ENCODE measurements at places on chromosomes 4 and X.

DNA sequence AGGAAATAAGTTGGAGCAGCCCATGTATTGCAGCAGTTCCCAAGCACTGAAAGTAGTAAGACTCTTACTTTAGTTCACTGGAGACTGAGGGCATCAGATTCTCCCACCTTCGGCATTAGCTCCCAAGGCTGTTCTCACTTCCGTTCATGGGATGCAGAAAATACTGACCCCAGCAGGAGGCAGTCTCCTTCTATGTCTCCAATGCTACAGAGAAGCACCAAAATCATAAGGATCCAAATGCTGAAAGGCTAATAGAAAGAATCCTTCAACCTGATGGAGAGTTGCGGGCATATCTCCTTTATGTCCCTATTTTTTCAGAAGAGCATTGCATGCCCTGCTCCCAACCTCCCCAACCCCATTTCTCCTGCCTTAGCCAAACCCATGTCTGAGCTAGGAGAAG is 32.4 kb downstream of the ADH7 start:
- no peak for DNase-seq

- DNase-seq = peak; percentile 1
These were observed 29.8 kb upstream of the RELL1 start for GRCh38 chr4:37715889-37716402.

- DNase-seq = no peak
These were observed 28.5 kb downstream of the EMCN start for GRCh38 chr4:100489305-100489704.

DNA sequence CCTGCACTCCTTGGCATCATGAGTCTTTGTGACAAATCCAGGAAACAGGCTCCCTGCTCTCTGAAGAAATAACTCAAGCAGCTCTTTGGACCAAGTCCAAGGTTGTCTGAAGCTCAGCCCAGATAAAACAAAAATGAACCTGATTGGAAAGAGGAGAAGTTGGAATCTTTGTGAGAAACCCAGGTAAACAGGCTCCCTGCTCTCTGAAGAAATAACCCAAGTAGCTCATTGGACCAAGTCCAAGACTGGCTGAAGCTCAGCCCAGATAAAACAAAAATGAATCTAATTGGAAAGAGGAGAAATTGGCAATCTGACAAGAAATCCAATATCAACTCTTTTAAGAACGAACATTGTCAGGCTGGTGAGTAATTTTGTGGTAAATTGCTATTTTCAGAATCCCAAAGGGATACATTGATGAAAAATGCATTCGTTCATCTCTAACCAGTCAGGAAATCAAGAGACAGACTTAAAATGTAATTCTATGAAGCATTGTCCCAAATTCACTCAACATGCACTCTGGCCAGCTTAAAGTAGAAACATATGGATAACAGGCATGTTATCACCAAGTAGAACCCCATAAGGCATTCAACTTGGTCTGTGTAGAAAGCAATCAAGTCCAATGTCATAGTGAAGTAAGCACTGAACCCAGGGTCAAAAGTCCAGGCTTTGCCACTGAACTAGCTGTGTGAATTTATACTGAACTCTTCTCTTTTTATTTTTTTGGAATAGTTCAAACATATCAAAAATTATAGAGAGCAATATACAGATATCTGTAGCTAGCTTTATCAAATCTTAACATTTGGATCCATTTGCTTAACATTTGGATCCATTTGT is 16.8 kb upstream of the NFXL1 start:
- DNase-seq = no peak

- no peak for DNase-seq
These were observed 121.0 kb downstream of the SORCS2 start for GRCh38 chr4:7313347-7313811.

- DNase-seq = no peak
These were observed 567.0 kb upstream of the NR3C2 start for GRCh38 chr4:149009223-149009622.

DNA sequence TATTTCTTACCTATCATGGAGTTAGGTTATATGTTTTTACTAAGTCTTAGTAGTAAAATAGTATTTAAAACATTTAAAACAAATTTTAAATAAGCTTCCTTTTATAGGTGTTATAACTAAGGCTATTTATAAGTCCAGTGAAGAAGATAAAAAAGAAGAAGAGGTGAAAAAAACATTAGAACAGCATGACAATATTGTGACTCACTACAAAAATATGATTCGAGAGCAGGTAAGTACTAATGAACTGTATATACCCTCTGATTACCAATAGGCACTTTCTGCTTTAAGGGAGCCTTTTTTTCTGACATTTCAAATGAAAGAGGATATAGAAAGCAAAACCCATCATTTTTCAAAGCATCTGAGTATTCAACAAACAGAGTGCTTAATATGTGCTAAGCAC is 76.6 kb downstream of the USO1 start:
- no peak for DNase-seq

- DNase-seq = no peak
These were observed 56.7 kb downstream of the FAM114A1 start for GRCh38 chr4:38924353-38924752.

DNA sequence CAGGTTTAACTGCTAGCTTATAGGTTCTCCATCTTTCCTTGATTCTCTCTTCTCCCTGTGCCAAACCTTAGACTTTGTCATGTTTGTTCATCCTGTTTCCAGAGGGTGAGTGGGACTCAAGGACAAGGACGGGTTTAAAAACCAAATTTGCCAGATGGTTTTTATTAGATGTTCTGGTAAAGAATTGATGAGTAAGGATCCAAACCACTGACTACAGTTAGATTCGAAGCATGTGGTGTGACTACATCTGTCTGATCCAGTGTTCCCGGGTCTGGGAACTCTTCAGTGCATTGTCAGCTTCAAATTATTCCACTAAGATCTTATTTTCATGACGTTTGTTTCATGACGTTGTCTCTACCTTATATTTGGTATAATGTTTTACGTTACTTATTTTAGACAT is 37.5 kb downstream of the MTMR1 start:
- no peak for DNase-seq

- DNase-seq = no peak
These were observed 84.6 kb upstream of the TRIM2 start for GRCh38 chr4:153119626-153120025.

DNA sequence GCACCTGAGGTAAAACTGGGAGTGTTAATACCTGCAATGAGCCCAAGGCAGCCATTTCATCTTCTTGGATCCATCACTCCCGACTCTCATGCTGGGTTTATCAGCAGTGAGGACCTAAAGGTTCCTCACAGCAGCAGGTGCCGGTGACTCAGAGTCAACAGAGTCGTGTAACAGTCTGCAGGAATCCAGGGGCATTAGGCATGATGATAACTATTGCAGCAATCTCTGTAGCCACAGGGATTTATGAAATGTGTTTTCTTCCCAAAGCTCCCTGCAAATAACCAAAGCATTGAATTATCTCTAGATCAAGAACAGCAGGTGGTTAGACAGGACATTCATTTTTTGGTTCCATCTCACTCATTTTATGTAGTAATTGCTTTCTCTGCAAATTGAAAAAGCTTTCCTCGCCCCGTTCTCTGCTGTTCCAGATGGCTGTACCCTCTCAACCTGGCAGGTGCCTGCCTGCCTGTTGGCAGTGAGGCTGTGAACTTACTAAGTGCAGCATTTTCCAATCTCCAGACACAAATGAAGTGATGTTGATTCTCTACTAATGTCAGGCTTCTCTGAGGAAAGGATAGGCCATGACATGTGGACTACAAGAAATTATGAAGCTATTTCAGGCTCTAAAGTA is 48.1 kb upstream of the TSPAN7 start:
- no peak for DNase-seq

GRCh38 chr4:168380290-168380689 is 61.7 kb upstream of the DDX60 start:
- DNase-seq = no peak

DNA sequence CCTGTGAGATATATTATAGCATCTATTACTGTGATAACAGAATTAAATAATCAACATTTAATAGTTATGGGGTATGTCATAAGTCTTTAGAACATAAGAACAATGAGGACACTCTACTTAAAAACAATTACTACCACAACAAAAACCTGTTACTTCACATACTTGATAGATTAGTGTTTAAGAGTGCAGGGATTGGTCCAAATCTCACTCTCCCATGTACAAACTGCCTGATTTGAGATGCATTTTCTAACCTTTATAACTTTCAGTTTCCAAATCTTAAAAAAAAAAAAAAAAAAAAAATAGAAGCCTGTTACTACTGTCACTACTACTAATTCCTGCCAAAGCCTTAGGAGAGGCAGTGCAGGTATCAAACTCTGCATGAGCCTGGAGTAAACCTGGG is 5.6 kb downstream of the PCDH18 start:
- DNase-seq = no peak

- no peak for DNase-seq
These were observed 25.4 kb upstream of the SLAIN2 start for GRCh38 chr4:48315728-48316630.

DNA sequence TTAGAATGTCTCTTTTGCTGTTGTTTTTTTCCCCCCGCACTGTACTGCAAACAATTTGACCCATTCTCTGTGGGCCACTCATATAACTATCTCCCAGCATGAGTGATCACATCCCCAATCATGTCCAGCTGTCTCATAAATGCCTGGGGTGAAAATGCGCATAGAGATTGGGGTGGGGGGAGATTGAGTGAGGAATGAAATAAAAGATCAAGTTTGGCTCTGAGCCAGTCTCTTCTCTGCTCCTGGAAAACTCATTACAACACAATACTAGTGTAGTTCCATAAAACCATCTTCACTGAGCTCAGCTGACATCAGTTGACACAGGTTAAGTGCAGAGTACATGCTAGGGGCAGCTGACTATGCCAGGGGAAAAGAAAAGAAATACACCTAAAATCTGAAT is 96.9 kb downstream of the EGF start:
- DNase-seq = no peak

GRCh38 chr4:54779036-54779435 is 121.3 kb downstream of the KIT start:
- DNase-seq = no peak

DNA sequence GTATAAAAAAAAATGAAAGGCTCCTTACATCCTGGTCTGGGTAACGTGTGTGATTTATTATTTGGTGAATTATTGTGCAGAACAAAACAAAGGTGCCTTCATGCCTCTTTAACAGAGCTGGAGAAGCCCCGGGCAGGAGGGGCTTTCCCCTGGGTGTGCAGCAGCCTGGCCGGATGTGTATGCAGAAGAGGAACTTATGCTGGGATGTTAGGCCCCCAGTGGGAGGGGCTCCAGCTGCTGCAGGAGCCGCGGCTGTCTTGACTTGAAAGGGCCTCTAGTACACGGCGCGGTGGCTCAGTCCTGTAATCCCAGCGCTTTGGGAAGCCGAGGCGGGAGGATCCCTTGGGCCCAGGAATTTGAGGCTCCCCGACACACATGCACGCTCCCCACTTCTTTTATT is 16.0 kb downstream of the CCNQ start:
- DNase-seq = peak; percentile 45

DNA sequence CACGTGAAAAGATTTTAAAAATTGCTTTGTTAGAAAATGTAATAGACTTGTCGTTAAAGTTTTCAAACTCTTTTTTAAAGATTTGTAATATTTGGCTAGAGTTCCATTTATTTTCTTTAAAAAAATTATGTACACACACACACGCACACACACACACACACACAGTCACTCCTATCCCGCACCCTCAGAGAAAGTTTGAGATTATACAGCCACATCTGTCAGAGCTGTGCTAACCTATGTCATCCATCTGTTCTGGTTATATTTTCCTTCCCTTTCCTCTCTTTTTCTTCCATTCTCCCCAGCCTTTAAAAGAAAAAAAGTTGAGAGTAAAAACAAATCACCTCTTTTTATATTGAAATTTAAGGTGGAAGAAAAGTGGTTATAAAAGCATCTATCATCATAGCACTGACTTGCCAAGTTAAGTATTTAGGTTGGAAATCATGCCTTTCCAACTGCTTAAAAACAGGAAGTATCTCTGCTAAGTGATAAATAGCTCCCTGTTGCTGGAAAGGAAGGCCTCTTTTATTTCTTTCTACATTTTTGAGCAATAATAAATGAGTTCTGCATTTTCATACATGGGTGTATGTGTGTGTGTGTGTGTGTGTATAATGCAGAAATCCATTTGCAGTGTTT is 163.3 kb upstream of the SPRY1 start:
- DNase-seq = no peak

GRCh38 chr4:15562623-15563022 is 92.5 kb downstream of the FBXL5 start:
- no peak for DNase-seq

DNA sequence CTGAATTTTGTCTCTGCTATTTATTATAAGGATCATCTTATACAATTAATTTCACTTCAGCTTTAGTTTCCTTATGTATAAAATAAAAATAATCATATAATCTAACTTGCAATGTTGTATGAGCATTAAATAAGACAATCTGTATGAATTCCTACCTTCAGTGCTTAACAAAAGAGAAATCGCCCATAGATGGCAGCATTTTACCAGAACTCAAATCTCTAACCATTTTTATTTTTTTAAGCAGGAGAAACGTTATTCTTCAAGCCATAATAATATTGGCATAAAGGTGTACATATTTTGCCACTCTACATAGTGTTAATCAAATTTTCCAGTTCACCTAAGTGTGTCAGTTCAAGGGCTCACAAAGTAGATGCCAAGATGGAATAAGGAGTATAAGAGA is 78.8 kb downstream of the TMEM47 start:
- no peak for DNase-seq

DNA sequence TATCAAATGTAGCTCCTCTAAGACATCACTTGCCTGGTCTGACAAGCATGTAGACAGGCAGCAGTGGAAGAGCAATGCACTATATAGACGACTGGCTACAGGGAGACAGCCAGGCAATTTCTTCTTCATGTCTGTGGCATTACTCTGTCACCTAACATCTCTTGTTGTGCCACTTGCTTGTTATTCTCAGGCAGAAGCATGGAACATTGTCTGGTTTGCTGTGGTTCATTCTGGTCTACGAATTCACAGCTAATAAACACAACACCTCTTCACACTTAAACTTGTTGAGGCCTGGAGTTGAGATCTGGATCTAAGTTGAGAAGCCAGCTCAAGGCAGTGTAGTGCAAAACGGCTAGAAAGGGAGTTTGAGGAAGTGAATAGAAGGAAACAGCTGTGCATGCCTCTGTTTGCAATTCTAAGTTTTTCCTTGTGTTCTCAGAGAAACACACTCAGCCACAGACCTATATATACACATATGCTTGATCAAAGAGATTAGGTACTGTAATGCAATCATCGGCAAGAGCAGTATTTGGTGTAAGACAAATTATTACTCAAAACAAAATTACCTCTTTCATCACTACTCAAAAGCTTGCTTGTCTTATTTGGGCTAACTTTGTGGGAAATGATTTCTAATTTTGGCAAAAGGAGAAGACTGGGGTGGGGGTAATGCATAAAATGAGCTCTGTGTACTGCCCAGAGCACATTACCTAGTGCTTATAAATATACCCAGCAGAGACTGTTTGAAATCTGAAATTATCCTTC is 243.8 kb downstream of the PPP3CA start:
- no peak for DNase-seq

DNA sequence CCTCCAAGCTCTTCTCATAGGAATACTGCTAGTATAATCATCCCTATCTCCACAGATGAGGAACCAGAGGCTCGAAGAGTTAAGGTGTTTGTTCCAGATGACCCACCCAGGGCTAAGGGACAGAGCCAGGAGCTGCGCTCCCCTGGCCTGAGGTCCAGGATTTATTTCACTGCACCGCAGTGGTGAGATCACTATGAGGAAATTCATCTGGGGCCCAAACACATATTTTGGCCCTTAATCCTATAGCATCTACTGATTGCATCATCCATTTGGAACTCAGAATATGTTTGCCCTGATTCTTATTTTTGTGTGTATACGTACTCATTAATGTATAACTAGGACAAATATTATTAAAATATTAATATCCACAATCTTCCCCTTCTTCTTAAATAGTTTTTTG is 100.1 kb upstream of the RBPJ start:
- DNase-seq = no peak

GRCh38 chr4:127622621-127622920 is 10.2 kb upstream of the INTU start:
- no peak for DNase-seq

Data from stimulated activated naive CD8-positive, alpha-beta T cell treated with anti-CD3 and anti-CD28 coated beads, Interleukin-15, amount 100 ng/mL, for 72 hours (primary cell).